ENCODE measurements at places on chromosomes 6 and 20.

- DNase-seq = no peak
These were observed 100.8 kb downstream of the DLL1 start for GRCh38 chr6:170190046-170190445.

- DNase-seq = no peak
These were observed 789.3 kb downstream of the FRK start for GRCh38 chr6:115271434-115271833.

GRCh38 chr6:122780114-122780513 lies 598 bp downstream of the FABP7 start:
- no peak for DNase-seq

GRCh38 chr6:16319813-16320532 lies 81.6 kb downstream of the GMPR start:
- DNase-seq = no peak

- no peak for DNase-seq
These were observed 63.5 kb upstream of the TMEM30A start for GRCh38 chr6:75347898-75348610.

GRCh38 chr6:128069188-128069587 lies 168.3 kb upstream of the THEMIS start:
- DNase-seq = no peak

DNA sequence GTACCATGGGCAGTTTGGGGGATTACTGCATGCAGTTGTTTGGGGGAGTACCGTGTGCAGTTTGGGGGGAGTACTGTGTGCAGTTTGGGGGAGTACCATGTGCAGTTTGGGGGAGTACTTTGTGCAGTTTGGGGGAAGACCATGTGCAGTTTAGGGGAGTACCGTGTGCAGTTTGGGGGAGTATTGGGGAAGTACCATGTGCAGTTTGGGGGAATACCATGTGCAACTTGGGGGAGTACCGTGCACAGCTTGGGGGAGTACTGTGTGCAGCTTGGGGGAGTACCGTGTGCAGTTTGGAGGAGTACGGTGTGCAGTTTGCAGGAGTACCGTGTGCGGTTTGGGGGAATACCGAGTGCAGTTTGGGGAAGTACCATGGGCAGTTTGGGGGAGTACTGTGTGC lies 22.3 kb downstream of the CDH4 start:
- DNase-seq = no peak

- peak; percentile 22 for DNase-seq
These were observed 151.5 kb upstream of the MLIP start for GRCh38 chr6:53959717-53960116.

- DNase-seq = peak; percentile 89
These were observed 15.2 kb downstream of the DNAH8 start for GRCh38 chr6:38730140-38730862.

DNA sequence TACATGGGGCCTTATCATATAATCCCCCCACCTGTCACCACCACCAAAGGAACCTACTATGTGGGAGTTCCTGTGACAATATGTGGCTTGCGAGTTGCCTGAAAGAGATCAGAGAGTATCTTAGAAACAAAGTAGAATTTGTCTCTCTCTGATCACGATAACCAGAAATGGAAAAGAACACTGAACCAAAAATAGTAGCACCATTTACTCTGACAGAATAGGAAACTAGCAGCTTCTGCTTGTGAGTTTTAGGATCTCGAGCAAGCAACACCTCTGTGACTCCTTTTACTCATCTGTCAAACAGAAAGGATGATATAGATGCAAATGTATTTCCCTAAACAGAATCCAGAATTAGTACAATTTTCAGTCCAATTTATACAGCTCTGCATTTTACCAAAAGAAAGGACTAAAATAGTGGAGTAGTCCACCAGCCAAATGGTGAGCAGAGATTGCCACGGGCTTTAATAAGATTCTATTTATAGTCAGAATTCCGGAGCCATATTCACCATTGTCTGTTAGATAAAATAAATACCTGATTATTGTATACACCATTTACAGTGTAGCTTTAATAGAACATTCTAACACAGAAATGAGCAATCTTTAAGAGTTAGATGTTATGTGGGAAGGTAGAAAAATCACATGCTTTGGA lies 19.9 kb upstream of the STMND1 start:
- no peak for DNase-seq

DNA sequence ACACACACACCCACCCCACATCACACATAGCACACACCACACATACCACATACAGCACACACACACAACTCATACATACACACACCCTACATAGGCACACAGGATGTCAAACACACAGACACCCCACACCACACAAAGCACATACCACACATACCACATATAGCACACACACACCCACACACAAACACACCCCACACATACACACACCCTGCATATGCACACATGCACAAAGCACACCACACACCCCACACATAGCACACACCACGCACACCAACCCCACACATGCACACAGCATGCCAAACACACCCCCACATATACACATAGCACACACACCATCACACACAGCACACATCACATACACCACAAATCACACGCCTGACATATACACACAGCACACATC lies 79.1 kb downstream of the RAMACL start:
- no peak for DNase-seq

GRCh38 chr20:4811661-4812181 lies 90.0 kb downstream of the PRND start:
- DNase-seq = no peak

GRCh38 chr20:58515233-58516212 lies at the start of gene APCDD1L:
TSS of gene APCDD1L (minus strand) at chr20:58515399. CDS start at chr20:58514707, 692 bp downstream.
- DNase-seq = no peak

Data from LNCaP clone FGC (cell line).